ENCODE measurements at places on chromosomes 6 and 20. TPM values are rescaled to one million over a fixed set of nuclear protein-coding genes. Genes with fewer than 3 reads are reported as not detected.

DNA sequence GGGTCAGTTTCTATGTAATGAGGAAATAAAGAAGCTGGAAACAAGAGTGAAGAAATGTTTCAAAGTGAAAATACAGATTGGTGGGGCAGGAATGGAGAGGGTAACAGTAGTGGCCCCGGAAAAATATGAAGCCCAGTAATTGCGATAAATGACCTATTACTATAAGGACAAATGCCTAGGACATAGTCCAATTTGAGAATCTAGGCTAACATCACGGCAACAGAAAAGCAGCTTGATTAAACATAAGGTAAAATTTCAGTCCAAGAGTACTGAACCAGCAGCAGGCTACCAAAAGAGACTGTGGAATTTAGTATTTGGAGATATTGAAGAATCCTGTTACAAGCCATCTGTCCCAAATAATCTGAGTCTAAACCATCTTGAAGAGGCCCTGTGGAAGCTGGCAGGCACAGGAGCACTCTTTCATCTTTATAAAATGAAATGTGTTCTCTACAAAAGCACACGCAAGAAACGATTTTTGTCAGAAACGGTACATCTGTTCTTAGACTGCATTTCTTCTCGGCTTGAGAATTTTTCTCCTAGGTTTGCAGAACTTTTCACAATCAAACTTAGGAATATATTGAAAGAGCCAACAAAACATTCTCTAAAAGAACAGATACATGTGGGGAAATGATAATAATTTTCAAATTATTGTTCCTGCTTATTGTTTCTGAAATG is 49.3 kb downstream of the ELOVL5 start:
- no peak overlapping the region for H3K27ac ChIP-seq
- no peak for DNase-seq
- no peaks in the 10 kb centered on the region for H3K36me3 ChIP-seq

DNA sequence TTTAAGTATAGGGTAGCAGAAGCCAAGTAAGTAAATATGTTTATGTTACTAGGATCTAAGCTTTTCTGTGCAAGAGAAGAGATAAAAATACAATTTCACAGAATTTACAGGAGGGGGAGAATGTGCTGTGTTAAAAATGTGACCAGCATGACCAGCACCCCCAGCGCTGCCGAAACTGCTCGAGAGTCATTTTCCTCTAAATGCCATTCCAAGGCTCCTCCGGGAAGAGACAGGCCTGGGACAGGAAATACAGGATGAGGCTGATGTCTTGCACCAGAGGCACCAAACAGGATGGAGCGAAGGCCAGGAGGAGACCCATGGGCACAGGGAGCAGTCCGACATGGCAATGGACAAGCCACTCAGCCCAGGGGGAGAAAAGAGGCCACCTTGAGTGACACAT is 21.1 kb downstream of the TAF4 start:
- H3K27me3 ChIP-seq, result no peaks in the 10 kb centered on the region
- no peaks in the 10 kb centered on the region for H3K4me1 ChIP-seq
- peaks cover 20% of the 10 kb centered on the region for H3K36me3 ChIP-seq
- no peak overlapping the region for H3K4me3 ChIP-seq
- no peak for DNase-seq
- no peak overlapping the region for H3K27ac ChIP-seq

Gene ZSCAN26
- polyA plus RNA-seq, result 8.3 TPM

Gene TXLNB
- 0.27 TPM for polyA plus RNA-seq

Data from small intestine (tissue), 16 donors.